DND-41 (cell line): ENCODE measurements at places on chromosomes 16 and 17.

GRCh38 chr17:8941520-8941919 is 24.0 kb downstream of the PIK3R5 start:
- peaks cover 55% of the 10 kb centered on the region for H3K4me1 ChIP-seq
- DNase-seq, result peak; percentile 94
- peak overlapping the region; percentile 92 for H3K27ac ChIP-seq

DNA sequence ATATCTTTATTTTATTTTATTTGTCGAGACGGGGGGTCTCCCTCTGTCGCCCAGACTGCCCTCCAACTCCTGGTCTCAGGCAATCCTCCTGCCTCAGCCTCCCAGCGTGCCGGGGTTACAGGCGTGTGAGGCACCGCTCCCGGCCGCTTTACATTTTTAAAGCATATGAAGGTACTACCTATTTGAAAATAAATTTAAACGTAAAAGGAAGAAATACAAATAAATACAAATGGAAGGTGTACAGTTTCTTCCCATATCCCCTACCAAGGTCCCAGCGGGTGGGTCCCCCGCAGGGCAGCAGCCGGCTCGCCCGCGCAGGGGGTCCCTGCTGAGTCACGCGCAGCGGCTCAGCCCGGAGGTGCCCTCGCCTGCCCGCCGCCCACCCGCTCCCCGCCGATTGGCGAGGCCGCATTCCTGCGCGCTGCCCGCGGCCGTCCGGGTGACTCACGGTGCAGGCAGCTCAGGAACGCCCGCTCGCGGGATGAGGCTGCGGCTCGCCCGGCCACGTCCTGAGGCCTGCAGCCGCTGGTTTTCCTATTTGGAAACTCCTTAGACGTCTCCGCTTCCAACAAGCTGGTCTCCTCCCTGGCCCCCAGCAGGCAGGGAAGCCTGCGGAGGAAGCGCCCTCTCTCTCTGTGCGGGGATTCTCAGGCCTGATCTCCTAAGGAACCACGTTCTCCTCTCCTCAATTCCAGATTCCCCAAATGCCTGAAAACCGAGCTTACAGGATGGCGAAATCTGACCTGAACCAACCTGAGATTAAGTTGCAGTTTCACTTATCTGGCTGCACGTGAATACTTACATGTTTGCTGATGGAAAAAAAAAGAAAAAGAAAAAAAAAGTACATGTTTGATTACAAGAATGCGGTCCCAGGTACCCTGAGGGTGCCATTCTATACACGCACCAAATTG is 54.8 kb upstream of the MAP3K14 start:
- DNase-seq, result no peak
- no peaks in the 10 kb centered on the region for H3K36me3 ChIP-seq
- no peaks in the 10 kb centered on the region for H3K4me1 ChIP-seq
- H3K27ac ChIP-seq, result no peak overlapping the region

GRCh38 chr17:50779747-50780353 is 12.5 kb upstream of the ANKRD40CL start:
- no peaks in the 10 kb centered on the region for H3K27me3 ChIP-seq
- H3K36me3 ChIP-seq, result no peaks in the 10 kb centered on the region
- peak; percentile 72 for DNase-seq
- H3K4me3 ChIP-seq, result no peak overlapping the region
- peaks cover 16% of the 10 kb centered on the region for H3K4me1 ChIP-seq

DNA sequence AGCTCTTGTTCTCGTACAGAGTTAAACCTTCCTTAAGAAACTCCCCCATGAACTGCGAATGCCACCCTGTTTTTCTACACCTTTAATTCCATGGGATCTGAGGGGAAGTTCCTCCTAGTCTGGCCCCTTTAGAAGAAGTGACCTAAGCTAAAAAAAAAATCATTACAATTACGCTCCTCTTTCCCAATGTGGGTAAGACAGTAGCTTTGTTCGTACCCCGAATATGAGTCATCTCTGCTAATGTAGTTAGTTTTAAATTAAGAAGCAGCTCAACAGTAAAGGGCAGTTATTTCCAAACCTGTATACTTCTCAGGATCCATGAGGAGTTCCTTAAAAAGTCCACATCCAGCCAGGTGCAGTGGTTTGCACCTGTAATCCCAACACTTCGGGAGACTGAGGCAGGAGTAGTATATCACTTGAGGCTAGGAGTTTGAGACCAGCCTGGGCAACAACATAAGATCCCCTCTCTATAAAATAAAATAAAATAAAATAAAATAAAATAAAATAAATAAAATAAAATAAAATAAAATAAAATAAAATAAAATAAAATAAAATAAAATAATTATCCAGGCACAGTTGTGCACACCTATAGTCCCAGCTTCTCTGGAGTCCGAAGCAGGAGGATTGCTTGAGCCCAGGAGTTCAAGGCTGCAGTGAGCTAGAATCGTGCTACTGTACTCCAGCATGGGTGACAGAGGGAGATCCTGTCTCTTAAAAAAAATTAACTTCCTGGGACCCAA is 26.1 kb downstream of the RCVRN start:
- DNase-seq, result no peak
- no peaks in the 10 kb centered on the region for H3K4me1 ChIP-seq
- no peak overlapping the region for H3K27ac ChIP-seq
- no peak overlapping the region for H3K4me3 ChIP-seq
- H3K27me3 ChIP-seq, result peaks cover 14% of the 10 kb centered on the region

GRCh38 chr16:1123525-1124230 is 27.6 kb upstream of the C1QTNF8 start:
- no peaks in the 10 kb centered on the region for H3K4me1 ChIP-seq
- no peak overlapping the region for H3K27ac ChIP-seq
- DNase-seq, result no peak

- H3K4me3 ChIP-seq, result peak overlapping the region; percentile 14; the same call in 1 of the 2 replicates
- peaks cover 66% of the 10 kb centered on the region for H3K4me1 ChIP-seq
- peak overlapping the region; percentile 83 for H3K27ac ChIP-seq
- no peaks in the 10 kb centered on the region for H3K36me3 ChIP-seq
- DNase-seq, result peak; percentile 41
- no peaks in the 10 kb centered on the region for H3K27me3 ChIP-seq
Measured at GRCh38 chr17:68461122-68461539, 3.8 kb upstream of the WIPI1 start.

DNA sequence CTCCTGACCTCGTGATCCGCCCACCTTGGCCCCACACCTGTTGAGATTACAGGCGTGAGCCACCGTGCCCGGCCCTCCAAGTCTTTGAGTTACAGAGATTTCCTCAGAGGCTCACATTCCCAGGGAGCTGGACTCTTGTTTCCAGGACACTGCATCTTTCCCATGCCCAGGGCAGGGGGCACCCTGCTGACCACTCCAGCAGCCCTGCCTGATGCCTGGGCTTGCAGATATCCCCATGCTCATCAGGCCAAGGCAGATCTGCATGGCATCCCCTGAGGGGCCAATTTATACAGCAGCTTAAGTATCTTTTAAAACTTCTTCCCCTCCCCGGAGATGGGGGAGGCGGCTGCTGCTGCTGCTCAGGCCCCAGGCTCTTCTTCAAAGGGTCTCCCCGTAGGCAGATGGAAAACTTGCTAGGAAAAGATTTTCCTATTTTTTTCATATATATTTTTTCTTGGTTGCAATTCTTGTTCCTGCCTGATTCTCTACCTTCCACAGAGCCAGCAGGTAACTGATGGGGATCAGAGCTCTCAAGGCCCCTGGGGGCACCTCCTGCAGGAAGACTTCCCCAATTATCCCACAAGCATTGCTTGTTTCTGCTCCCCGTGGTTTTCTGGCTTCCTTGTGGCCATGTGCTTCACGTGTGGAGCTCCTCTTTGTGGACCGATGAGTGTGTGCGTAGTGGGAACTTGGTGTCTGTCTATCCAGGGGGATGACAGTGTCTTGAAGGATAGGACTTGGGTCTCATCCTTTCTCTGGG is 102.2 kb upstream of the SDK2 start:
- no peak for DNase-seq
- H3K27ac ChIP-seq, result no peak overlapping the region
- H3K27me3 ChIP-seq, result no peaks in the 10 kb centered on the region
- H3K4me1 ChIP-seq, result no peaks in the 10 kb centered on the region
- H3K4me3 ChIP-seq, result no peak overlapping the region

DNA sequence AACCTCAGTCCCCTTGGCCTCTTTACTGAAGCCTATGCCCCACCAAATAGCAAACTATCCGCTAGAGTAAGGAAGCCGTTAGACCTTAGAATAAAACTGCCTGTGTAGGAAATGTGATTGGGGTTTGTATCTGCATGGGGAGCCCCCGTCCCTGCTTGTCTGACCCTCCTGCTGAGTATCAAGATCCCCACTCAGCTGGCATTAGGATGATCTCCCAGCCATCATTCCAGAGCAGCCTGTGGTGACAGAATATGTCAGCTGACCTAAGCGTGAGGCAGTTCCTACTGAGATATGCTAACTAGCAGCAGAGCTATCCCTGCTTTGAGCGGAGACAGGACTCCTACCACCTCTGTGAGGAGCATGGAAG is 645 bp upstream of the GFOD2 start:
- H3K27ac ChIP-seq, result peak overlapping the region; percentile 88
- peak; percentile 38 for DNase-seq
- H3K4me1 ChIP-seq, result peaks cover 31% of the 10 kb centered on the region
- H3K4me3 ChIP-seq, result peak overlapping the region; percentile 67

DNA sequence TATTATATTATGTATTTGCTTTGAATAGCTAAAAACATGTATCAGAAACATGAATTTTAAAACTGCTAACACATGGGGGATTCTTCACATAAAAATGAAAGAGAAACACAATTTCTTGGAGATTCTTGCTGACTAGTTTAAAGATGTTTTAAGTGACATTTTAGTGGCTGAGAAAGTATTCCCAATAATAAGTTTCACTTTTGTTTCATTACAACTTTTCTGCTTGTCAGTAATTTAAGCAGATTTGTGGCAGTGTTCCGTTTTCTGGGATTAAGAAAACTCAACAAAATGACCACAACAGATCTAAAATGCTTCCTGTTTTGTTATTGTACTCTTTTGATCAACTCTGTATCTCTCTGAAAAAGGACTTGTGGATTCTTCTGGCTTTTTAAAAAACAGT is 75.9 kb downstream of the NLK start:
- H3K4me1 ChIP-seq, result peaks cover 25% of the 10 kb centered on the region
- DNase-seq, result no peak
- H3K4me3 ChIP-seq, result no peak overlapping the region
- H3K27ac ChIP-seq, result 0 out of 2 replicates have a peak overlapping the region, but pooled peaks have one; percentile 9
- peaks cover 3% of the 10 kb centered on the region; the same call in 1 of the 2 replicates for H3K36me3 ChIP-seq
- H3K27me3 ChIP-seq, result no peaks in the 10 kb centered on the region

DNA sequence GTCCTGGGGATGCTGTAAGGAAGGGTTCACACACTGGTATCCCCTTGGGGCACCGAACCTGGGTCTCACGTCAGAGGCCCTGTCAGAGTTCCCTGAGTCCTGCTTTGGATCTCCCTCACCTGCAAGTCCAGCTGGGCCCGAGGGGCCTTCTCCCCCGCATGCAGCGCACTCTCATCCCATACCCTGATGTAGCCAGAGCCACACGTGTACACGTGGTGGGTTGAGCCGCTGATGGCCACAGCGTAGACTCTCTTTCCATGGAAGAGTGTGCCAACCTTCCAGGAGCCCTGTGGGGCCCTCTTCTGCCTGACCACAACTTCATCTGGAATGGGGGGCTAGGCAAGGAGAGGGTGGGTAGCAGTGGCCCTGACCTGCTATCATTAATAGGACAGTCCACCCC is 9.9 kb downstream of the TLE7 start:
- no peak for DNase-seq
- no peak overlapping the region for H3K4me3 ChIP-seq
- no peaks in the 10 kb centered on the region for H3K36me3 ChIP-seq
- no peaks in the 10 kb centered on the region for H3K27me3 ChIP-seq
- no peak overlapping the region for H3K27ac ChIP-seq

- no peaks in the 10 kb centered on the region for H3K4me1 ChIP-seq
- H3K36me3 ChIP-seq, result no peaks in the 10 kb centered on the region
- DNase-seq, result no peak
- no peak overlapping the region for H3K4me3 ChIP-seq
- H3K27me3 ChIP-seq, result no peaks in the 10 kb centered on the region
- no peak overlapping the region for H3K27ac ChIP-seq
Measured at GRCh38 chr17:9343516-9343915, 232.1 kb downstream of the STX8 start.

- H3K4me3 ChIP-seq, result no peak overlapping the region
- no peak for DNase-seq
- no peak overlapping the region for H3K27ac ChIP-seq
- H3K36me3 ChIP-seq, result no peaks in the 10 kb centered on the region
Measured at GRCh38 chr17:32590974-32591373, 104.2 kb downstream of the CDK5R1 start.
